Right lobe of liver (tissue), 6 donors: ENCODE measurements at places on chromosomes 11 and 22. TPM values are rescaled to one million over a fixed set of nuclear protein-coding genes. Genes with fewer than 3 reads are reported as not detected.

Gene MYOD1
- not detected for total RNA-seq

Gene SYCE3
- total RNA-seq: not detected

DNA sequence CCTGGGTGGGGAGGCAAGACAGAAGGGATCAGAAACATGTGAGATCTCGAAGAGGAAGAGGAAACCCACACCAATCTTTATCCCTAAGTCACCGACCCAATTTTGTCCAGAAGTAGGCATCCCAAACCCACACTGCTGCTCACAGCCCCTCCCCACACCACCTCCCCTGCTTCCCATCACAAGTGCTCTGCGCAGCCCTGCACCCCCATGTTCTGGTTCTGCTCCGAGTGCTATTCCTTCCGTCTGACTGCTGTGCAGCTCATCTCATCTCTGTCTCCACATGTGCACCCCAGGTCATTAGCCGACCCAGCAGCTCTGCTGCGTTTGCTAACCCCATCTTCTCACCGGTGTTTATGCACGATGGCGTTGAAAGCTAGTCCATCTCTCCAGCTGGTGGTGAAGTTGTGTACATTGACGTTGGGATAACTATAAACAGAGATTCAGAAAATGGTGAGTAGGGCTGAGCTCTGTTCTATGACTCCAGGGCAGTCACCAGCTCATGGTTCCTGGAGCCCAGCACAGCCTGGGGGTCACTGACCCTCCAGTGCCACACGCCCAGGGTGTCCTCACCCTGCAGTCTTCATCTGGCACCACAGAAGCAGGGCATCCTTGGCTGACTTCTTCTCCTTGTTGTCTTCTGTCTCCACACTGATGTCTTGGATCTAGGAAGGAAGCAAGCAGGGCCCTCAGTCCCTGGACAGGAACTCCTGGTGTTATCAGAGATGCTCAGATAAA is 15.1 kb downstream of the SPTBN2 start:
- no peaks in the 10 kb centered on the region for H3K4me1 ChIP-seq
- no peak overlapping the region for H3K27ac ChIP-seq
- no peak for DNase-seq
- peaks cover 3% of the 10 kb centered on the region for H3K36me3 ChIP-seq
- no peak overlapping the region for H3K4me3 ChIP-seq

DNA sequence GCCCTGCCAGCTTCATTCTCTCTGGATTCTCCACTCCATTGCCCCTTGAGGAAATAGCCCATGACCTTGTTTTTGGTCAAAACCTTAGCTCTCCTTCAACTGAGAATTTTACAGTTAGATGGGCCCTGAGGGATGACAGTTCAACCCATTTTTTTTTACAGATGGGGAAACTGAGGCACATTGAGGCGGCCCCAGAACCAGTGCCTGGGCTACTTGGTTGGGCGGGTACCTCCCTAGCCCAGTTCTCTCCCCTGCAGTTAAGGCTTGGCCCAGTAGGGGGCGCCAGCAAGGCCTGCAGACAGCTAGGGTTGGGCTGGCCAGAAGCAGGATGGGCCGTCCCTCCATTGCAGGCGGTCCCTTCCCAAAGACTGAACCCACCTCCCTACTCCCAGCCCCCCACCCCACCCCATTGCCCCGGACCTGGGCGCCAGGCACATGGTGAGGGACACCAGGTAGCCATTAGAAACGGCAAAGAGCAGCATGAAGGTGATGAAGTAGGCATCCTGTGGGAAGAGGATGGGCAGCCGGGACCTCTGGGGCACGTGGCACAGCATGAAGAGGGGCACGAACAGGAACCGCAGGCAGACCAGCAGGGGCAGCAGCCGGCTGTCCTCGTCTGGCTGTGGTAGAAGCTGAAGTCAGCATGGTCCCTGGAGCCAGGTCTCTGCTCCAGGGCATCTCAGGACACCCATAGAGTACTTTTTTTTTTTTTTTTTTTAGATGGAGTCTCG is 7.6 kb downstream of the SLC29A2 start:
- H3K4me1 ChIP-seq: no peaks in the 10 kb centered on the region
- no peak overlapping the region for H3K4me3 ChIP-seq
- no peak overlapping the region for H3K27ac ChIP-seq
- no peaks in the 10 kb centered on the region for H3K36me3 ChIP-seq

DNA sequence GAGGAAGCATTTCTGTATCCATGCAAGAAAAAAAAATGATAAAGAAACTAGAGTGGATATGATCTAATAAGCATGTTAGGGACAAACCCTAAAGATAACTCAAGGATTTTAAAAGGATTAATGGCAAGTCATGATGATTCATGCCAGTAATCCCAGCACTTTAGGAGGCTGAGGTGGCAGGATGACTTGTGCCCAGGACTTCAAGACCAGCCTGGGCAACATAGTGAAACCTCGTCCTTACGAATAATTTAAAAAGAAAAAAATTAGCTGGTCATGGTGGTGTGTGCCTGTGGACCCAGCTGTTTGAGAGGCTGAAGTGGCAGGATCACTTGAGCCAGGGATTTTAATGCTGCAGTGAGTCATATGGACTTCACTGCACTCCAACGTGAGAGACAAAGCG is 145.5 kb upstream of the BLID start:
- no peaks in the 10 kb centered on the region for H3K4me1 ChIP-seq
- no peak overlapping the region for H3K27ac ChIP-seq
- H3K4me3 ChIP-seq: no peak overlapping the region
- no peaks in the 10 kb centered on the region for H3K27me3 ChIP-seq
- H3K36me3 ChIP-seq: no peaks in the 10 kb centered on the region
